Esophagus (tissue), 2 donors: ENCODE measurements at places on chromosomes 11 and 22. TPM values are rescaled to one million over a fixed set of nuclear protein-coding genes. Genes with fewer than 3 reads are reported as not detected.

ME3 gene
- 4.5 TPM for polyA plus RNA-seq

MS4A8 gene
- polyA plus RNA-seq: 0.02 TPM

DRD4 gene
- 0.39 TPM for polyA plus RNA-seq

ZNRF3 gene
- polyA plus RNA-seq: 1.6 TPM

TEX54 gene
- polyA plus RNA-seq: not detected

OR51T1 gene
- polyA plus RNA-seq: not detected

MAP6 gene
- 1.6 TPM for polyA plus RNA-seq

C11orf91 gene
- polyA plus RNA-seq: 0.21 TPM

F2 gene
- polyA plus RNA-seq: 0.04 TPM
